ENCODE measurements at places on chromosomes 5 and 9.

DNA sequence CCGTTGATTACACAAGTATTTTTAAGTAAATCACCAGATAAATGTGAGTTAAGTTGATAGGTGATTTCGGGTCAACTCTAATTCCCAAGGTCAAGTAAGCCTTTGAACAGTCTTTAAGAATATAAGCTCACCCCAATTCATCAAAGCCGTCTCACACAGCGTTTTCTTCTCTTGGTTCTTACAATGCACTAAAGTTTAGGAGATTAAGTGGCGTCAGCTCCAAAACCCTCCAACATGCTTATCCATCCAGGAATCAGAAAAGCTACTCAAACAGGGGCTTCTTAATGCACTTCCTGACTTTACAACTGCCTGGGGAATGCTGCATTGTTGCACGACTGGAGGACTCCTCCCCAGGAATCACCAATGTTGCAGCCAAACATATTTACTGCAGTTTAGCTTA lies 206.2 kb upstream of the EFNA5 start:
- no peak for DNase-seq

DNA sequence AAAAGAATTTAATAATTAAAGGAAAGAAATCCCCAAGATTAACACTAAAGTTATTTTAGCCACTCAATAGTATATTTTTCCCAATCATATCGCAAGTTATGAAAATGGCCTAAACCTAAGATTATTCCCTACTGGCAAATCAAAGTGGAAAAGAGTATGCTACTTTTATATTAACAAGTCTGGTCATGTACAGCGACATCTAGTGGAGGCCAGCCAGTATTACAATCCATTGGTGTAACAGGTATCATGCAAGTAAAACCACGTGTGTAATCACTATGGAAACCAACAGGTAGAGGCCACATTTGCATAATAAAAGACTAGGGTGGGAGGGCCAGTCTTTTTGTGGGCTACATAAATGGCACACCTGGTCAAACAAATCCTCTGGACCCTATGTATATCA lies 976.4 kb upstream of the CDH9 start:
- DNase-seq: peak; percentile 2

DNA sequence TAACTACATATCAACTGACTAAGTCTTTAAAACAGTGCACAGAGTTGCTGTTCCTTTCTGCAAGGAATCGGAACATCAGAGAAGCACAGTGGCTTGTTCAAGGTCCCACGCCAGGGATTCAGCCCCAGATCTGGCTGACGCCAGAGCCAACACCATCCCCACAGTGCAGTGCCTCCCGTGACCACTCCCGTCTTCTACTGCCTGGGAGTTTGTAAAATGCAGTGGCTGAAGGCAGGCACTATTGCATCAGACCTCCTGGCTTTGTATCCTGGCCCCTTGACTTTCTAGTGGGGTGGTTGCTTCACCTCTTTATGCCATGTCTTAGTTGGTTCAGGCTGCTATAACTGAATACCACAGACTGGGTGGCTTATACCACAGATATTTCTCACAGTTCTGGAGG lies 131.0 kb downstream of the NSG2 start:
- no peak for DNase-seq

GRCh38 chr5:116453988-116454411 lies 120.6 kb downstream of the SEMA6A start:
- no peak for DNase-seq

- DNase-seq: peak; percentile 17
These were observed 639 bp downstream of the INVS start for GRCh38 chr9:100099722-100100042.

- no peak for DNase-seq
These were observed 210.6 kb upstream of the KLF9 start for GRCh38 chr9:70625078-70625477.

GRCh38 chr9:103798620-103799019 lies 295.5 kb upstream of the SMC2 start:
- no peak for DNase-seq

DNA sequence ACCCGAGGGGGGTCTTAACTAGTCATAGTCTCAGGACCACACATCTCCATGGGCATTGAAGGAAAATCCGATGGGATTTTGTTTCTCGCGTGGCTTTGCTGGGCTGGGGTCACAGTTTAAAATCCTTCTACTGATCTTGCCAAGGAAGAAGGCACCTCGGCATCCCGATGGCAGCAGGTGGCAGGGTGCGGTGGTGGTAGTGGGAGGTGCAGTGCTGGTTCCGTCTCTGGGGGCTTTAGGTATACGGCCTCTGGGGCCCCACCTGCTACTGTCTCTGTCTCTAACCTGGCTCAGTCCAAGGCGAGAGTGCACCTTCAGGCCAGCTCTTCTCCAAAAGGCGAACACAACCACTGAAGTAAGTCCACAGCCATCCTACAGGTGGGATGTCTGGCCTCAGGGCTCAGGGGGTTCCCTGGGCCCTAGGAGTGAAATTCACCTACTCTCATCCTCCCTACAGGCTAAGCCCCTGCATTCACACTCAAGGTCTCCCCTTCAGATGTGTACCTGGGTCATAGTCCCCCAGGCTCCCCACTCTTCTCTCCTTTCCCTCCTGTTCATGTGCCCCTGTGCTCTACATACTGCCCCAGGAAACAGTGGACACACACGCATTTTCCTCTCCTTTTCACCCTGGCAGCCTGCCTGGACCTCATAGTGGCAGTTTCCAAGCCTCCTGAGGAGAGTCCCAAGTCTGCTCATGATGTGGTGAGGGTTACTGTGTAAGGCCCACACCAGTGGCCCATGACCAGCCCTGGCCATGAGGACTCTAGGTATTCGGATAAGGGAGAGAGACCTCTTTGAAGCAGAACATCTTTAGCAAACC lies 736 bp upstream of the FCN2 start:
- DNase-seq: no peak

GRCh38 chr9:93084471-93084881 lies 11.5 kb upstream of the CARD19 start:
- DNase-seq: no peak

GRCh38 chr5:88833371-88834130 lies 49.4 kb downstream of the MEF2C start:
- no peak for DNase-seq

DNA sequence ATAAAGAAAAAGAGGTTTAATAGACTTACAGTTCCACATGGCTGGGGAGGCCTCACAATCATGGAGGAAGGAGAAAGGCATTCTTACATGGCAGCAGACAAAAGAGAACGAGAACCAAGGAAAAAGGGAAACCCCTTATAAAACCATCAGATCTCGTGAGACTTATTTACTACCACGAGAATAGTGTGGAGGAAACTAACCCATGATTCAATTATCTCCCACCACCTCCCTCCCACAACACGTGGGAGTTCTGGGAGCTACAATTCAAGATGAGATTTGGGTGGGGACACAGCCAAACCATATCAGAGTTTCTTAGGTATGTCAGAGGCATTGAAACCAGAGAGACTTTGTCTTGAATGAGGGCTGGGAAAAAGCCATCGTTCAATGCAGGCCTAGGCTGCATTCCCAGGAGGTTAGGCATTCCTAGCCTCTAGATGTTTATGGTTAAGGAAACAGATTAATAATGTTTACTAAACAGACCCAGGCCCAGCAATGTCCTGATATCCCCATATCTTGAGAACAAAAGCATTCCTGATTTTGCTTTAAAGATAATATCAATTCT lies 7.5 kb upstream of the PAIP1 start:
- no peak for DNase-seq

DNA sequence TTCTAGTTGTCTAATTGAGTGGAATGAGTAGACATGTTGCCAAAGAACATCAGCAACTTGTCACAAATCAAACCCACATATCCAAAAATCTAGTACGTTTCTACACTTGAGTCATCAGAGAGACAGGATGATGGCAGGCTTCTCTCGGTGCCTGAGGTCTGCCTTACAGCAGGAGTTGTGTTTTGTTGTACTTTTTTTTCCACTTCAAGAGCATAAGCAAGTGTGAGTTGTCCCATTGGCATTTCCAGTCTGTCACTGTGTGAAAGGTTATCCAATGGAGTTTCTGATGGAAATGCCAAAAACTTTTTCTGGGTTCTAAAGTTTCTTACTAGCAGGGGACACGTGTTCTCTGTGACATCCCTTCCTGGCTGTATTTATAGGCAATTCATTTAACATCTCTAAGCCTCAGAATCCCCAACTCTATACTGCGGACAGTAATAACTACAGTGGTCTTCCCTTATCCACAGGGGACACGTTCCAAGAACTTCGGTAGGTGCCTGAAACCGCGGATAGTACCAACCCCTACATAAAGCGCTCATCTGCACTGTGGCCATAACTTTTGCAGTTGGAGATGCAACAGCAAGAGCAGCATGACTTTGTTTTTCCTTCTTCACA lies 246.5 kb downstream of the SYK start:
- DNase-seq: no peak

DNA sequence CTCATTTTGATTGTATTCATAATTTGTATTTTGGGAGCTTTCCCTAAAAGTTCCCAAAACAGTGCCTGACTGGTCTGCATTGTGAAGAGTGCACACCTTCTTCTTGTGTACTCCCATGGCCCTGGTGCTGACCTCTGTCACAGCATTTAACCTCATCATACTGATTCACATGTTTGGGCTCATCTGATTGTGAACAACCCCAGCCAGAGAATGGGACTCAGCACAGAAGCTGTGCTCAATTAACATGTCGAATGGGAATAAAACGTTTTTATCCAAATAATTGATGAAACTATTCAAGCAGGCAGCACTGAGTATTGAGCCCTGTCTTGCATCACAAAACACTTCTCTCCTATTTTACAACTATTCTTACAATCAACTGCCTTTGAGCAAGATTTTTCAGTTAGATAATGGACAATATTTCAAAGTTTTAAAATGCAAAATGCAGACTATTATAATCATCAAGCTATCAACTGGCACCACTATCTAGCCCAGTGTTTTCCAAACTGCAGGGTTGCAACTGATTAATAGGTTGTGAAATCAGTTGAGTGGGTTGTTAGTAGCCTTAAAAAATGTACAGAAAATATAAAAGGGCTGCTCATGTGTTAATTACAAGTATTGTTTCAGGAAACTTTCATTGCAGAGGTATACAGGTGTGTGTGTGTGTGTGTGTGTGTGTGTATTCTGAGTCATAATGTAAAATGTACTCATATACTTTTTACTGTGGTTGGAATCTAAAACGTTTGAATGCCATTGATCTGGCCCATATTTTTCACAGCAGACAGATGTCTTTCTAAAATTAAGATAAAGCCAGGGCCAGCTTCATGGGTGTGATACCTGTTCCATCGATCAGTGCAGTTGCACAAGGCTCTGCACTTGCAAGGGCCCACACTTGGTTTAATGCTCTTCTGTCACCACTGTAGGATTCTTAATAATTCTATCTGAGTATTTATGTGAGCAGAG lies 190.5 kb downstream of the PIK3R1 start:
- no peak for DNase-seq

GRCh38 chr9:136501686-136502085 lies 18.8 kb upstream of the SEC16A start:
- no peak for DNase-seq

GRCh38 chr9:38668791-38669466 lies 48.5 kb upstream of the ANKRD18A start:
- no peak for DNase-seq

- no peak for DNase-seq
These were observed 349.2 kb downstream of the GADD45G start for GRCh38 chr9:89953824-89954615.

DNA sequence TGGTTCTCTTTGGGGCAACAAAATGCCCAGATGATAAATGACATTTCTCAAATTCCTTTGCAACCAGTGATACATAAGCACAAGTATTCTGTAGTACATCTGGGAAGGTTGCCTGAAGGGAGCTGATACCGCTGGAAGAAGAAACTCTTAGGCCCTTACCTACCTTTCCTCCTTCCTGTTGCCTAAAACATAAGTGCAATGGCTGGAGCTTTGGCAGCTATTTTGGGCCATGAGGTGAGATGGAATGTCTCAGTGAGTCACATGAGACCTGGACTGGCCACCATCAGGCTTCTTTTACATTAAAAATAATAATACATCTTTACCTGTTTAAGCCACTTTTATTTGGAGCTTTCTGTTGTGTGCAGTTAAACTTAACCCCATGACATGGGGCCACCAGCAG lies 11.2 kb upstream of the ADGRD2 start:
- no peak for DNase-seq

DNA sequence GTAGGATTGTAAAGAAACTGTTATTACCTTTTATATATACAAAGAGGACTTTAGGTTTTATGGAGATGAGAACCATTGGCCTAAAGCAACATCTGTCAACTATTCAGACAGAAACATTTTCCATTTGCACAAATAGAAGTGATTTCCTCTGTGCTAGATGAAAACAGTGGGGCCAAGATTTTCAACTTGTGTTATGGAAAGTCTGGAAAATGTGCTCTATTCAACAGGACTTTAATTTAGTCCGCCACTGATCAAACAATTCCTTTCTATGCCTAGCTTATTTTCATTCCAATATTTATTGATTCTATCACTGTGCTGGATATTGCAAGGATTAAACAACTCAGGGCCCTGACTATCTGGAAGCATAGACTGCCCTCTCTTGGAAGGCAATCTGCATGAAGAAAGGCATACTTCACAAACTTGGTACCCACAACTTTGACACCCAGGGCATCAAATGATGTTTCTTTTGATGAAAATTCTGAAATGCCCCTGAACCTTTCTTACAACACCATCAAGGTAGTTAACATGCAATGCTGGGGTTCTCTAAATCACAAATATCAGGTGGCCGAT lies 126.6 kb upstream of the HMHB1 start:
- DNase-seq: no peak

DNA sequence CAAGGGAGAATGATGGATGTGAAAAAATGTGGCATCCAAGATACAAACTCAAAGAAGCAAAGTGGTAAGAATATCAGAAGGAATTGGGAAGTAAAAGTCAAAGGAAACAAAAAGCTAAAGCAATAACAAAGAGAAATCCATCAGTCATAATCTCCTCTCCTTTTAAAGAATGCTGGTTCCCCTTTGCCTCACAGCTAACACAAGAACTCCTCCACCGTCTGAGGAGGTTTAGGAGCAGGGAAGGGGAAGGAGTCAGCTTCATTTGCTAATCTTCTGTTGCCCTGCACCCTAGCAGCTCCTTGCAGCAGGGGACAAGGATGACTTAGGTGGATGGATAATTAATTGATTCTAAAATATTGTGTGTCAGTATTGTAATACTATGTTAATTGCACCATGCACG lies 16.4 kb downstream of the CD274 start:
- peak; percentile 70 for DNase-seq

DNA sequence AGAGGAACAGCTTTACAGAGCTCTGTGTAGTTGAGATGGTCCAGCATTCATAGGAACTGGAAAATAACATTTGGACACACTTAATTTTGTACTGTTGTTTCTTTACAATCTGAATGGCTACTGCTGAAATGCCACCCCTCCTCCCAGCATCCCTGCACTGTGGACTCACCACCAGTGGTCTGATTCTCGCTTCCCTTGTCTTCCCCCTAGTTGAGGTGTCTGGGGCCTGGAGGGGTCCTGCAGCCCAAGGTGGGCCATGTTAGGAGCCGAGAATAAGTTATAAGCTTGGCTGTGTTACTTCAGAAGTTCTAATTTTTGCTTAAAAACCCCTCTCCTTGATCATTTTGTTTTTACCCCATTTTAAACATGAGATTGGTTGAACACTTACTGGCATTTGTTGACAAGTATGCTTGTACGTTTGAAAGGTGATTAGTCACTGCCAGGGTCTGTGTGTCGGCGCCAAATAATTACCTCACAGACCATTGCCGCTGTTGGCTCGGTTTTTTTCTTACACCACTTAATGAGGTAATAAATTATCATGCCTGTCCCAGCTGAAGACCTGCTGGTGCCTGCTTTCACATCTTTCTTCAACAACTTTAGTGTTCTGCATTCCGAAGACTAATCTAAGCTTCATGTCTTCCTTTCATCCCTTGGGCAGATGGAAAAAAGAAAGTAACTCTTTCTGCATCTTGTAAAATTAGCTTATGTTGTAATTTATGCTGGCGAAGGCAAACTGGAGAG lies 65.8 kb downstream of the MCCC2 start:
- no peak for DNase-seq

GRCh38 chr5:132176521-132176945 lies 51.1 kb downstream of the P4HA2 start:
- no peak for DNase-seq
